ENCODE measurements at places on chromosomes 5 and 9. TPM values are rescaled to one million over a fixed set of nuclear protein-coding genes. Genes with fewer than 3 reads are reported as not detected.

The GRM6 gene
- not detected for total RNA-seq

The WHRN gene
- 0.79 TPM for total RNA-seq

The HSPA5 gene
- 289 TPM for total RNA-seq

The CARD9 gene
- total RNA-seq: under 0.01 TPM

The RMND5B gene
- 22.1 TPM for total RNA-seq
